ENCODE measurements at places on chromosomes 11 and 22. TPM values are rescaled to one million over a fixed set of nuclear protein-coding genes. Genes with fewer than 3 reads are reported as not detected.

- no peaks in the 10 kb centered on the region for H3K36me3 ChIP-seq
- no peaks in the 10 kb centered on the region for H3K27me3 ChIP-seq
- H3K4me1 ChIP-seq, result no peaks in the 10 kb centered on the region
Observed at GRCh38 chr11:50037251-50037650, 4.6 kb downstream of the OR4C45 start.

- no peak overlapping the region for H3K4me3 ChIP-seq
- no peak overlapping the region for H3K27ac ChIP-seq
- H3K36me3 ChIP-seq, result no peaks in the 10 kb centered on the region
Observed at GRCh38 chr11:64697663-64698375, 25.2 kb downstream of the NRXN2 start.

DNA sequence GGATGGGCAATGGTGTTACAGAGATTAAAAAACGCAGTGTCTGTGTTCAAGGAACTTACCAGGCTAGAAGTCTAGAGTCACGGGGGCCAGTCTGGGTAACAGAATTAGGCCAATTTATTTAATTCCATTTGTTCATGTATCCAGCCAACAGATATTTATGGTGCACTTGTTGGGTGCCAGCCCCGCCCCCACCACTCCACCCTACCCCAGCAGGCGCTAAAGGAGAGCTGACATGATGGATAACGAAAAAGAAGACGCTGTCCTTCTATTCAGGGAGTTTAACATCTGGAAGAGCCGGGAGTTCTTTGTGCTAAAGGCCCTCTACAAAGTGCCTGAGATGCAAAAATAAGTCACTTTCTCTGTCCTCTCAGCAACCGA is 1.1 kb upstream of the BMAL1 start:
- no peaks in the 10 kb centered on the region for H3K27me3 ChIP-seq
- H3K4me3 ChIP-seq, result peak overlapping the region; percentile 70
- peaks cover 25% of the 10 kb centered on the region for H3K4me1 ChIP-seq
- H3K27ac ChIP-seq, result peak overlapping the region; percentile 98
- no peaks in the 10 kb centered on the region for H3K36me3 ChIP-seq
- DNase-seq, result no peak

DNA sequence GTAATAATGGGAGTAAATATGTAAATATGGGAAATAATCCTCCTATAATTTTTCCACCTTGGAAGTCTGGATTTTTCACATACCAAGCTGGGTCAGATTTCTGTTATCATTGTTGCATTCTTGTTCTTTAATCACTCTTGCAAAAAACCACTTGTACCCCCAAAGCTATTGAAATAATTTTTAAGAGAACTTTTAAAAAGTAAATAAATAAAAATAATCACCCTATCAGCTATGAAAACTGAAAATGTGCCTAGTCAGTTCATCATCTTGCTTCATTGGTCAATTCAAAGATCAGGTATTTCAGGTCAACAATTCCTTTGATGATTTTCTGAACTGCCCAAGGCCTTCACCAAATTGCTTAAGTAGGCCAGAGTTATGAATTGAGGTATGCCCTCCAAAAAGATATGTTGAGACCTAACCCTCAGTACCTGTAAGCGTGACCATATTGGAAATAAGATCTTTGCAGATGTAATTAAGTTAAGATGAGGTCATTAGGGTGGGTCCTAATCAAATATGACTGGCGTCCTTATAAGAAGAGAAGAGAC is 95.8 kb downstream of the PIWIL4 start:
- H3K4me1 ChIP-seq, result peaks cover 7% of the 10 kb centered on the region
- H3K27ac ChIP-seq, result no peak overlapping the region
- H3K4me3 ChIP-seq, result no peak overlapping the region
- H3K27me3 ChIP-seq, result no peaks in the 10 kb centered on the region
- no peaks in the 10 kb centered on the region for H3K36me3 ChIP-seq
- no peak for DNase-seq

GRCh38 chr22:37677493-37677974 is 2.1 kb downstream of the LGALS1 start:
- H3K4me1 ChIP-seq, result peaks cover 71% of the 10 kb centered on the region
- no peak overlapping the region for H3K27ac ChIP-seq
- H3K4me3 ChIP-seq, result peak overlapping the region; percentile 52
- DNase-seq, result no peak
- peaks cover 4% of the 10 kb centered on the region for H3K36me3 ChIP-seq
- H3K27me3 ChIP-seq, result no peaks in the 10 kb centered on the region

DNA sequence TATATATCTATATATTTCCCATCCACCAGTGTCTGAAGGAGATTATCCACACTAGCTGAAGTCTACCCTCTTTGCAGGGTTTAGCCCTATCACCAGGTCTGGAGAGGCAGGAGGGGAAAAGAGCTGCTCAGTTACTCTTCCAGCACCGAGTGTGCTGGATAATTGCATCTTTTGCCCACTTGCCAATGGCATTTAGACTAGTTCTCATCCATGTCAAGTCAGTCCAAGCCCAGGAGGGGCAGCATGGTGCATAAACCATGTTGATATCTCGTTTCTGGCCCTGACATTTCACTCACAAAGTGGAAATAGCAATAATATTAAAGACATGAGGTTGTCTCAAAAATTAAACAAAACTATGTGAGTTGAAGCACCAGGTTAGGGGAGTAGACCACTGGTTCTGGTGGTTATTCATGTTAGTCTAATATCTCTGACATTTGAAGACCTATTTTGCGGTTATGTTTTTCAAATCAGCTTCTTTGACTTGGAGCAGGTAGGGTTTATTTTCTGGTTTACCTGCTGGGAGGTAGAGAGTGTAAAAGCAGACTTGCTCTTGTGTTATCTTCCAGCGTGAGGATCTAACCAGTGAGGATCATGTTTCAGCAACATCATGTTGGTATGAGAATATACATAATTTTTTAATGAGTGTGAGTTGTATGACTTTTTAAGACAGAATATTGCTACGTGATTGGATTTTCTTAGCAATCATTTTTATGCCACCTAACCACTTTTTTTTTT is 273.2 kb upstream of the KIRREL3 start:
- no peak overlapping the region for H3K27ac ChIP-seq
- H3K4me3 ChIP-seq, result no peak overlapping the region
- no peaks in the 10 kb centered on the region for H3K36me3 ChIP-seq
- no peaks in the 10 kb centered on the region for H3K4me1 ChIP-seq

- no peak for DNase-seq
- peak overlapping the region; percentile 77 for H3K27ac ChIP-seq
- H3K4me1 ChIP-seq, result peaks cover 35% of the 10 kb centered on the region
- no peak overlapping the region for H3K4me3 ChIP-seq
- no peaks in the 10 kb centered on the region for H3K27me3 ChIP-seq
Observed at GRCh38 chr11:86559311-86559945, 113.0 kb downstream of the ME3 start.

GRCh38 chr11:75470476-75471080 is 37.6 kb upstream of the KLHL35 start:
- DNase-seq, result no peak
- peaks cover 36% of the 10 kb centered on the region for H3K4me1 ChIP-seq
- no peak overlapping the region for H3K4me3 ChIP-seq
- no peaks in the 10 kb centered on the region for H3K36me3 ChIP-seq
- H3K27me3 ChIP-seq, result no peaks in the 10 kb centered on the region

DNA sequence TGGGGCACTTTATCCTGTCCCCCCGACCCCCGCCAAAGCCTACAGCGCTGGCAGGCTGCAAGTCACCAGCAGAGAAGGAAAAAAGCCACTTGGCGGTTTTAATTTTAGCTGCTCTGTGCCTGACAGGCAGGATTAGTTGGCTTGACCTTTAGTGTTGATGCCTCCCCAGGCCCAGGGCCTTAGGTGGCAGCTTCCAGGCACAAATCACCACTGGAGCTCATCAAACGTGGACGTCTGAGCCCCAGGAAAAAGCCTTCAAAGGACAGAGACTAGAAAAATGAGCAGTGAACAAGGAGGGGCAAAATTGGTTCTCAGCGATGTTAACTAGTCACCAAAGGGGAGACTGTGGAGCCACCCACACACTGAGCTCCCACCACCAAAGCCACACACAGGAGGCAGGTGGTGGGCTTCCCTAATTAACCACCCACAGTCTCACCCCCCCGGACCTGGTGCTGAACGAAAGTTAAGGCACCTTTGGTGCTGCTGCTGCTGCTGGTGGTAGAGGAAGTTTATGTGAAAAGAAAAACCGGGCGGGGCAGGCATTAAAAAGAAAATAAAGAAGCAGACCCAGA is 4.4 kb upstream of the PYGM start:
- DNase-seq, result no peak
- peaks cover 50% of the 10 kb centered on the region for H3K4me1 ChIP-seq
- no peaks in the 10 kb centered on the region for H3K27me3 ChIP-seq
- H3K36me3 ChIP-seq, result peaks cover 67% of the 10 kb centered on the region

DNA sequence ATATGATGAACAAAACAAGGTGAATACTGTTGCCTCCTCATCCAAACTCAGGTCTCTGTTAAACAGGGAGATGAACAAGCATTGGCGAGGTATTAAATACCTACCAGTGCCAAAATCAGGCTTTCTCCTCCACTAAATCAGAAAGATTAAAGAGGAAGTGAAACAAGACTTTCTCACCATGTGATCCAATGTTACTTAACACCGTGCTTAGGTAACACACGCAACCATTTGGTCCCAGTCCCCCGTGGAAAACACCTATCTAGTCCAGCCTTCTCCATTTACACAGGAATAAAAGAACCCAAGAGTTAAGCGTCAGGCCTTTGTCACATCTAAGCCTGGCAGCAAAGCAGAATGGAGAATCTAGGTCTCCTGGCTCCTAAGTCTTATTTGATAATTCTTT is 34.5 kb downstream of the TENM4 start:
- H3K4me3 ChIP-seq, result no peak overlapping the region
- no peaks in the 10 kb centered on the region for H3K36me3 ChIP-seq
- no peak for DNase-seq
- H3K27me3 ChIP-seq, result no peaks in the 10 kb centered on the region
- no peak overlapping the region for H3K27ac ChIP-seq
- peaks cover 5% of the 10 kb centered on the region for H3K4me1 ChIP-seq

DNA sequence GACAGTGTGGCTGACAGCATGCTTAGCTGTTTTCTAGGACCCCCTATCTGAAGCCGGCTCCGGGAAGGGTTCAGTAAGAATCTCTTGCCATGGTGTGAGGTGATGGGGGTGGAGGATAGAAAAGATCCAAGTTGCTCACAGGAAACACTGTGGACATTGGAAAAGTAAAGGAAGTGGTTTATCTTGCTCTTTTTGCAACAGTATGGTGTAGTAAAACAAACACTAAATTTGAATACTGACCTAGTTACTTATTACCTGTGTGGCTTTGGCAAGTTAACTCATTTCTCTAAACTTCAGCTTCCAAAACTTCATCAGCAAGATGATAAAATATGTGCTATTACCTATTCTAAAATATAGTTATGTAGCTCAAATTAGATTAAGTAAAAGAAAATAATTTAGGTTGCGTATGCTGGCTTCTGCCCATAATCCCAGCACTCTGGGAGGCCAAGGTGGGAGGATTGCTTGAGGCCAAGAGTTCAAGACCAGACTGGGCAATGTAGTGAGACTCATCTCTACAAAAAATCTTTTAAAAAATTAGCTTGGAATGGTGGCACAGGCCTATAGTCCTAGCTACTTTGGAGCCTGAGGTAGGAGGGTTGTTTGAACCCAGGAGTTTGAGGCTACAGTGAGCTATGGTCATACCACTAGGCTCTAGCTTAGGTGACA is 51.6 kb upstream of the APOA1 start:
- DNase-seq, result no peak
- no peaks in the 10 kb centered on the region for H3K4me1 ChIP-seq
- no peak overlapping the region for H3K27ac ChIP-seq
- H3K4me3 ChIP-seq, result no peak overlapping the region
- peaks cover 24% of the 10 kb centered on the region for H3K36me3 ChIP-seq
- H3K27me3 ChIP-seq, result no peaks in the 10 kb centered on the region

DNA sequence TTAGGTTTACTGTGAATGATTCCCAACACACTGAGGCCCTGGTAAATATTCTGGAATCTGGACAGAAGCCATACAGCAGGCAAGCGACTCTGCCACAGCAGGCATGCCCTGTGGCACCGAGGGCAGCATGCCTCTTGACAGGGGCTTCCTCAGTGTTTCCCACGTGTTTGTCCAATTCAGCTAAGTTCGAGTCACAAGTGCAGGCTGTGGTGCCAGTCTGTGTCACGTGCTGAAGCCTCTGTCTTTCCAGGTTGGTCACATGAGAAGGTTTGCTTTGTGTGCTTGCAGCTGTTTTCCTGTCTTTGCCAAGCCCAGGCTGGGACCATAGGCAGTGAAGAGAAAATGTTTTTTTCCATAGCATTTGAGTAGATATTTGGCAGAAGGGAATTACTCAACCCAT is 2.4 kb upstream of the PPFIBP2 start:
- no peaks in the 10 kb centered on the region for H3K36me3 ChIP-seq
- peak overlapping the region; percentile 85 for H3K27ac ChIP-seq
- DNase-seq, result peak; percentile 81
- no peaks in the 10 kb centered on the region for H3K27me3 ChIP-seq
- H3K4me1 ChIP-seq, result peaks cover 43% of the 10 kb centered on the region

GRCh38 chr11:14500181-14500651 is 605 bp upstream of the COPB1 start:
- H3K4me3 ChIP-seq, result peak overlapping the region; percentile 94
- H3K4me1 ChIP-seq, result peaks cover 34% of the 10 kb centered on the region
- DNase-seq, result no peak
- peaks cover 41% of the 10 kb centered on the region for H3K36me3 ChIP-seq
- H3K27me3 ChIP-seq, result no peaks in the 10 kb centered on the region
- H3K27ac ChIP-seq, result peak overlapping the region; percentile 92

DNA sequence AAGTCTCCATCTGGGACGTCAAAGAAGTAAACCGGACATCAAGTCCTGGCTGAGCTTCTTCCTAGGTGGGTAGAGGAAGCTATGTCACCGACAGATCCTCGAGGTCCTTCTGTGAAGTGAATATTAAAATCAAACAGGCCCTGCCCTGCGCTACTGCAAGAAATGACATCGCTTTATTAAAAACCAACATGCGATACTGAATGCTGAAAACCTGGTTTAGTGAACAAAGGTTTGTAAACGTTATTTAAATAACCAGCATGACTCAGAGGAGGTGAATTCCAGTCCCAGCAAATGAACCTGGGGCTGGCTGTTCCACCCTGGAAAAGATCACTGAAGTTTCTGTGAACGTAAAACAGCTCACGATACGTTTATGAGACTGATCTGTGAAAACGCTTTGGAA is 645 bp downstream of the RTCB start:
- H3K4me1 ChIP-seq, result peaks cover 27% of the 10 kb centered on the region
- H3K27ac ChIP-seq, result peak overlapping the region; percentile 86

GRCh38 chr22:25447067-25447685 is 117.3 kb upstream of the GRK3 start:
- no peak overlapping the region for H3K4me3 ChIP-seq
- no peak for DNase-seq
- H3K27me3 ChIP-seq, result no peaks in the 10 kb centered on the region
- peaks cover 32% of the 10 kb centered on the region for H3K4me1 ChIP-seq
- no peak overlapping the region for H3K27ac ChIP-seq
- H3K36me3 ChIP-seq, result no peaks in the 10 kb centered on the region

DNA sequence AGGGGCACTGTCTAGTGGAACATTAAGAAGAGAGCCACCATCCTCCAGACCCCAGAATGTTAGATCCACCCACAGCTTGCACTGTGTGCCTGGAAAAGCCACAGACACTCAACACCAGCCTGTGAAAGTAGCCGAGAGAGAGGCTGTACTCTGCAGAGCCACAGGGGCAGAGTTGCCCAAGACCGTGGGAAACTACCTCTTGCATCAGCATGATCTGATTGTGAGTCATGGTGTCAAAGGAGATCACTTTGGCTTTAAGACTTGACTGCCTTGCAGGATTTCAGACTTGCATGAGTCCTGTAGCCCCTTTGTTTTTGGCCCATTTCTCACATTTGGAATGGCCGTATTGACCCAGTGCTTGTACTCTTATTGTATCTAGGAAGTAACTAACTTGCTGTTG is 115.9 kb upstream of the CCDC179 start:
- no peaks in the 10 kb centered on the region for H3K4me1 ChIP-seq
- H3K27ac ChIP-seq, result no peak overlapping the region
- H3K36me3 ChIP-seq, result no peaks in the 10 kb centered on the region
- no peak for DNase-seq
- no peak overlapping the region for H3K4me3 ChIP-seq

ASPHD2 gene
- total RNA-seq, result 15.7 TPM

FAM83F gene
- 71.2 TPM for total RNA-seq

MUC5AC gene
- total RNA-seq, result not detected

PHOX2A gene
- not detected for total RNA-seq

SCGB1D2 gene
- total RNA-seq, result 614 TPM
